Ascending aorta (tissue), 2 donors: ENCODE measurements at places on chromosomes 2 and 18. TPM values are rescaled to one million over a fixed set of nuclear protein-coding genes. Genes with fewer than 3 reads are reported as not detected.
A peak's percentile ranks its signal among the peaks of the same experiment; 100 is the strongest.

The EGR4 gene
- not detected for total RNA-seq

The CDH2 gene
- 22.8 TPM for total RNA-seq

The GPR39 gene
- total RNA-seq = 0.64 TPM

The M1AP gene
- not detected for total RNA-seq

The C2orf66 gene
- total RNA-seq = not detected

DNA sequence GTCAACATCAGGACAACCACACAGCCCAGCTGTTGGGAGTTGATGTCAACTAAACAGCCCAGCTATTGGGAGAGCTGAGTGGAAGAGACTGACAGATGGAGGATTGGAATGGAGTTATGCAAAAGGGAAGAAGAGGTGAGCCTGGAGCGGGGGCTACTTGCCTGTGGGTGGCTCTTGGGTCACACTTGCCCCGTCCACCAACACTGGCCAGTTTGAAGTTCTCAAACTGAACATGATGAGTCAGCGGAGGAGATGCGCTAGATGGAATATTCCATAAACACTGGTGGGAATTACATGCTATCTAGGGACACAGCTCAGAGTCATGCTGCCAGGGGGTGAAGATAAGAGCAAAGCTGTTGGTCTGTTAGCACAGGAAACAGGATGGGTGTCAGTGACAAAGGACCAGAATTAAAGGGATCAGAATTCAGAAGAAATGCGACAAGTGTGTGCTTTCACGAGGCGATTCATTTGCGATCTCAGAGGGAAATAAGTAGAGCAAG, 33.2 kb upstream of the AGAP1 start:
- no peak overlapping the region for H3K4me3 ChIP-seq
- no peaks in the 10 kb centered on the region for H3K36me3 ChIP-seq
- no peaks in the 10 kb centered on the region for H3K27me3 ChIP-seq
- no peaks in the 10 kb centered on the region for H3K4me1 ChIP-seq
- H3K27ac ChIP-seq = no peak overlapping the region
- DNase-seq = no peak

GRCh38 chr2:3522961-3523421, 3.7 kb upstream of the ADI1 start:
- H3K36me3 ChIP-seq = no peaks in the 10 kb centered on the region
- peak overlapping the region; percentile 82 for H3K27ac ChIP-seq
- H3K27me3 ChIP-seq = no peaks in the 10 kb centered on the region
- DNase-seq = no peak
- no peak overlapping the region for H3K4me3 ChIP-seq

DNA sequence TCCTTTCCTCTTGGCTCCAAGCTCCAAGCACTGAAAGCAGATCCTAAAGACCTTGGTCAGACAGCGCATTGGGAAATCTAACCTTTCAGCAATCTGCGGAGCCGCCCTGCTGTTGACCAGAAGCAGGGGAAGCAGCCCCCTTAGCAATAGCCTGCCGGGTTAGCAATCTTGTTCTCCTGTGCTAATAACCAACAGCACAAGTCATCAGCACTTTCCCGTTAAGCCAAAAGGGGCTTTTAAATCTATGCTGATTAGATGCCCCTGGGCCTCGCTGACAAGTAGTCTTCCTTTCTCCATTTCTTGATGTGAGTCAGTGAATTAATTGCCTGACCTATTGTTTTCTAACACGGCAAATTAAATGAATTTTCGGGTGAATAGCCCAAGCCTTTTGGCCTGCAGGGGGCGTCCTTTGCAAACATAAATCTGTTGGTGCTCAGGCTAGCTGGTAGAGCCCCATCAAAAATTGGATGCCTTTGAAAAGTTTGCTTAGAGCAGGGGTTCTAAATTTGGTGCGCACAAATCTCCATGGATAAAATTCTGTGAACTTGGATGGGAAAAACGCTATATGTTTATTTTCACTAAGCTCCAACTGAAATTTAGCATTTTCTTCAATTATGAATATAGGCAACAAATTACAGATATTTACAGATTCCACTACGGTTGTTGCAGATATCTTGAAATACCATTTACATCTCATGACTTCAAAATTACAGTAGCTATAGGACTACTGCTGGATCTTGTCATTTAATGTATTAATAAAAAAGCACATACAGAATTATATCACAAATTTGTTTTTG, 24.6 kb downstream of the MAIP1 start:
- H3K4me1 ChIP-seq = no peaks in the 10 kb centered on the region
- DNase-seq = peak; percentile 89
- H3K4me3 ChIP-seq = peak overlapping the region; percentile 20
- H3K27ac ChIP-seq = no peak overlapping the region
- H3K27me3 ChIP-seq = no peaks in the 10 kb centered on the region

DNA sequence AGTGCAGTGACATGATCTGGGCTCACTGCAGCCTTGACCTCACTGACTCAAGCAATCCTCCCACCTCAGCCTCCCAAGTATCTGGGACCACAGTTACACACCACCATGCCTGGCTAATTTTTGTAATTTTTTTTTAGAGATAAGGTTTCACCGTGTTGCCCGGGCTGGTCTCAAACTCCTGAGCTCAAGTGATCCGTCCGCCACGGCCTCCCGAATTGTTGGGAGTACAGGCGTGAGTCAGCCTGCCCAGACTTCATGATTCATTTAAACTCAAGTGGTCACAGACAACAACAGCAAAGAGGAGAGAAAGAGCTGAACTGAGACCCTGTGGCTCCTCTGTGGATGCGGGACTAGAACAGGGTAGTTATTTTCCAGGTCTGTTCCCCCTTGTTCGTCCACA, 83.0 kb downstream of the TSHZ1 start:
- H3K27me3 ChIP-seq = no peaks in the 10 kb centered on the region
- no peaks in the 10 kb centered on the region for H3K36me3 ChIP-seq
- H3K4me3 ChIP-seq = no peak overlapping the region
- no peaks in the 10 kb centered on the region for H3K4me1 ChIP-seq
- DNase-seq = peak; percentile 38
- H3K27ac ChIP-seq = no peak overlapping the region

DNA sequence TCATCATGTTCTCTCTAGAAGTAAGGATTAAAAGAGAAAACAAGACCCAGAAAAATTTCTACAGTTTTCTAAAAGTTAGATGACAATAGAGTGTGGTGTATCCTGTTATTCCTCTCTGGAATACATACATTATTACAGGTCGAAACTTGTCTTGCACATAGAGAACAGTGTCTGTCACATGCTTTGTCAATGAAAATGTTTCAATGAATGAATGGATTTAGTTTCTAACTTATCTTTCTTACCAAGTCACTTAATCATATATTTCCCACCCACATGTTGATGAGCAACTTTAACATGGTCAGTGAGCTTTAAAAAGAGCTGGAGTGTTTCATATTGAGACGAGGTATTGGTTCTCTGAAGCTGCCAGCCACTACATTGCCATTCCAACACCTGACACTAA, 4.3 kb downstream of the DSG4 start:
- no peak for DNase-seq
- H3K36me3 ChIP-seq = no peaks in the 10 kb centered on the region
- no peak overlapping the region for H3K27ac ChIP-seq
- H3K4me3 ChIP-seq = no peak overlapping the region

- peak; percentile 97 for DNase-seq
- H3K4me3 ChIP-seq = peak within 1 kb of the TSS; percentile 86
- peak within 1 kb of the TSS; percentile 73 for H3K27ac ChIP-seq
Observed at GRCh38 chr2:215311625-215312396, at the start of gene ATIC. Gene ATIC, plus strand, starts transcription at chr2:215312059. Its CDS starts 84 bp downstream, at chr2:215312143.

DNA sequence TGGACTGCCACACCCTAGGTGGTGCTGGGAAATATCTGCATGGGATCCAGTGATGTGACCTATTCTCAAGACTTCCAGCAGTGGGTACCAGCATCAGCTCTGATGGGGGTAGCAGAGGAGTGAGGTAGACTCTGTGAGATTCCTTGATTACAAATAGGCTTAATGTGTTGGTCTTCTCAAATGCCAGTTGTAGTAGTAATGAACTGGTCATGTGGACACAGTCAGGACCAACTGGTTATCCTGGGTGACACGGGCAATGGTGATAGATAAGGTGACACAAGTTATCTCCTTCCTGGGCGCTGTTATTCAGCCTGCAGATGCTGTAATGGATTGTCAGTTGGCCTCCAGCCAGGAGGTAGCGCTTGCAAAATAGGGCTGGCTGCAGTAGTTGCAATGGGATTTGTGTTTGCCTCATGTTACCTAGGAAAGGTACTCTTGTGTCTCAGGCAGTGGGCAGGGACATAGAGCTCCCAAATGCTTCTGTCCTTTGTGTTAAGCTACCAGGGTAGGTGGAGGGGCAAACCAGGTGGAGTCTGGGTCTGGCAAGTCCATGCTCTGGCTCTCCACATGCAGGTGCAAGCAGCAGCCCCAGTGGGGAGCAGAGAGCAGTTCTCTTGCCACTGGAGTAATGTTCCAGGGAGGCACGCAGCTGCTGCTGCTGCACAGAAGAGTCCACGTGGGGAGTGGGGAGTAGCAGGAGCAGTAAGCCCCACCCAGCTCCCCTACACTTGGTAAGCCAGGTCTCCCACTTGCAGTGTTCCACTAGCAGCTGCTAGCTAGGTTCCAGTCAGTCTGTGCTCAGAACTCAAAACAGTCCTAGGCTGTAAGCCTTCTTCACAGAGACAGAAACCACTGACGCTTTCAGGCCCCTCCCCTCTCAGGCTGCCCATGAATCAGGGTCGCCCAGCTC, 505.4 kb upstream of the DDX18 start:
- no peaks in the 10 kb centered on the region for H3K27me3 ChIP-seq
- no peak overlapping the region for H3K4me3 ChIP-seq
- DNase-seq = no peak
- no peak overlapping the region for H3K27ac ChIP-seq
- H3K4me1 ChIP-seq = no peaks in the 10 kb centered on the region
- H3K36me3 ChIP-seq = no peaks in the 10 kb centered on the region

DNA sequence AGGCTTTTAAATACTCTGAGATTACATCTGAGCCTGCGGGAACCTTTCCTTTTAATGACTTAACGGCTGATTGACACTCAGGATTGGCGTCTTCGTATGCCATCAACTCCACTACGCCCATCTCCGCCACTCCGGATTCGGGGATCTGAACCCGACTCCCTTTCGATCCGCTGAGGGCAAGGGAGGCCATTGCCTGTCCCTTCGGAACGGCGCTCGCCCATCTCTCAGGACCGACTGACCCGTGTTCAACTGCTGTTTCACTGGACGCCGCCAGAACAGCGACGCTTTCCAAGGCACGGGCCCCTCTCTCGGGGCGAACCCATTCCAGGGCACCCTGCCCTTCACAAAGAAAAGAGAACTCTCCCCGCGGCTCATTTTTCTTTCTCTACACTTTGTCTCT, 90.4 kb downstream of the PID1 start:
- peaks cover 25% of the 10 kb centered on the region for H3K4me1 ChIP-seq
- no peak overlapping the region for H3K4me3 ChIP-seq
- no peak for DNase-seq
- H3K27me3 ChIP-seq = no peaks in the 10 kb centered on the region

DNA sequence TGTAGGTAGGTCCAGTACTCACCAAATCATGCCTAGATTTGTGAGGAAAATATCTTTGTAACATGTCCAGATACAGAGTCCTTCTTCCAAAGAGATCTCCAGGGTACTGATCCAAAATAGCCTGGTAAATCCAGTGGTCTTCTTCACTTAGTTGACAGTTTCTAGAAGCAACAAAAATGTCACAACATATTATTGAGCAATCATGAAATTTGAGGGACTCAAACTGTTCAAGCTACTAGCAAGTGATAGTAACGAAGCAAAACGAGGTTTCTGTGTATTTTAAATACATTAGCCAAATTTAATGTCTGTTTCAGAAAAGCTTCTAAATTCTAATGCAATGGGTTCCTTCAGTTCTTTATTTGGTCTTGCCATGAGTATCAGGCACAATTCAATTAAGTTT, 142.8 kb downstream of the CCDC148 start:
- H3K4me3 ChIP-seq = no peak overlapping the region
- H3K27ac ChIP-seq = no peak overlapping the region
- no peaks in the 10 kb centered on the region for H3K36me3 ChIP-seq
- DNase-seq = no peak
- no peaks in the 10 kb centered on the region for H3K4me1 ChIP-seq
- H3K27me3 ChIP-seq = no peaks in the 10 kb centered on the region

DNA sequence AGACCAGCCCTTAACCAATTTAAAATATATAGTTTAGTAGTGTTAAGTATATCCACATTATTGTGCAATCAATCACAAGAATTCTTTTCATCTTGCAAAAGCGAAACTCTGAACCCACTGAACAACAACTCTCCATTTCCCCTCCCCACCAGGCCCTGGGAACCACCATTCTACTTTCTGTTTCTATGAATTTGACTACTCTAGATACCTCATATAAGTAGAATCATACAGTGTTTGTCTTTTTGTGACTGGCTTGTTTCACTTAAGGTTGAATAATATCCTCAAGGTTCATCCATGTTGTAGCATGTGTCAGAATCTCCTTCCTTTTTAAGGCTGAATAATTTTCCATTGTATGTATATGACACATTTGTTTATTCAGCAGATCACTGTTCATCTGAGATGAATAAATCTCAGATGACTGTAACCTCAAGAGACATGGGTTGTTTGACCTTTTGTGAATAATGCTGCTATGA, 8.1 kb upstream of the SOS1 start:
- peak overlapping the region; percentile 68 for H3K27ac ChIP-seq
- H3K4me3 ChIP-seq = no peak overlapping the region
- peaks cover 10% of the 10 kb centered on the region for H3K4me1 ChIP-seq
- no peaks in the 10 kb centered on the region for H3K27me3 ChIP-seq
- DNase-seq = no peak
- H3K36me3 ChIP-seq = no peaks in the 10 kb centered on the region

DNA sequence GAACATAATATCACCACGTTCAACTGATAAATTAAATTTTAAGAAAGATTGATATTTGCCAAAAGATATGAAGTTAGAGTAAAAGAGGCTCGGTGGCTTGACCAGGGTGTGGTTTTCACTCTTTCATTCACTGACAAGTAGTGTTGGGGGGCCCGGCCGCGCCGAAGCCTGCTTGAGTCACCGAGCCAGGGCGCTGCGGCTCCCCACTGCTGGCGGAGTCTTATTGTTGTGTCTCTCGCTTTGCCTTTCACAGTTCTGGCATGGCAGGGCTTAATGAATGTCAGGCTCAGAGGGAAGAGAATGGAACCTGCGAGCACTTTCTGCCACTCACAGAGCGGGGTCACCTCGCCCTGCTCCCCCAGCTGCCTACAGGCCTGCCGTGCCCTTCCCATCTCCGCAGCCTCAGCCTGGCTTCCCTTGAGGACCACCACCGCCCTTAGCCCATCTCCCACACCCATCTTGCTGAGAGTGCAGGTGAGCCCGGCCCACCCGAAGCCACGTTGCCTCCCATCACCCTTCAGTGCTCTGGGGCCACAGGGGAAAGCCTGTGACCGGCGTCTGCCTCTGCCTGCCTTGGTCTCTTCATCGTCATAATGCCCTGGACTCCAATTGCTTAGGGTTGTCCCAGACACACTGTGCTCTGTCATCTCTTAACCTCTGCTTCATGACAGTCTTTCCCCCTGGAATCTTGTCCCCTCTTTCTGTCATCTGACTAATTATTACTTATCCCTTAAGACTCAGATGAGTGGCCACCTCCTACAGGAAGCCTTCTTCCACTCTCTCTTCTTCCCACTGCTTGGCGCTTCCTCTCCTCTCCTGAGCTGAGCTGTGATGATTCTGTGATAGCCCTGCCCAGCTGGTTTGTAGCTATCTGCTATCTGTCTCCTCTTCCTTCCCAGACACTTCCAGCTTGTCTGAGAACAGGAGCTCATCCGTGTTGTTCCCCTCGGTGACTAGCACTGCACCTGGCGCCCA, 142.5 kb downstream of the FAM210A start:
- DNase-seq = no peak
- peaks cover 8% of the 10 kb centered on the region for H3K4me1 ChIP-seq
- no peaks in the 10 kb centered on the region for H3K27me3 ChIP-seq
